ENCODE measurements at places on chromosomes 5 and 9.

- DNase-seq = no peak
These were observed 28.3 kb upstream of the SPIN1 start for GRCh38 chr9:88359974-88360373.

DNA sequence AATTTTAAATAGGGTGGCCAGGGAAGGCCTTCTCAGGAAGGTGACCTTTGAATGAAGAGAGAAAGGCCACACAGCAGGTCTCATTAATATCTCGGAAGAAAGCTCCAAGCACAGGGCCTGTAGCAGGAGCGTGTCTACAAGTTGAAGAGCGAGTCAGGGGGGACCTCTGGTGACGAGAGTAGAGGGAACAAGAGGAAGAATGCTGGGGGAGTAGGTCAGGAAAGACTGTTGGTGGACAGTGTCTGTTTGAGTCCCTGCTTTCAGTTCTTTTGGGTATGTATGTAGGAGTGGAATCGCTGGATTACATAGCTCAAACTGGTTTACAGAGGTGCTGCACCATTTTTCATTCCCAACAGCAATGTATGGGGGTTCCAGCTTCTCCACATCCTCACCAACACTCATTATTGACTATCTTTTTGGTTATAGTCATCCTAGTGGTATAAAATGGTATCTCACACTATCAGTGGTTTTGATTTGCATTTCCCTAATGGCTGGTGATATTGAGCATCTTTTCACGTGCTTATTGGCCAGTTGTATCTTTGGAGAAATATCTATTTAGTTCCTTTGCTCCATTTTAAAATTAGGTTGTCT, 55.8 kb downstream of the NUP214 start:
- DNase-seq = no peak

DNA sequence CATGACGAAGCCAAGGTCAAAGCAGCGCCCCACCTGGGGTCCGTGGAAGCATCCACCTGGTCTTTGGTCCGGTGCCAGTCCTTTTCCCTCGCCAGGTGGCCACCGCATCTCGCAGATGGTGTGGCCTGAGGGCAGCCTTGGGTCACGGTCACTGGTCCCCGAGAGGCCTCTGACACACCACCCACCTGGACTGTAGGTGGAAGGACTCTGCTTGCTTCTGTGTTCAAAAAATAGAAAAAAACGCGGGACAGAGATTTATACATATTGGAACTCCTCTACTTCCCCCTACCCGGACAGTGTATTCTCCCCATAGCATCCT, 466 bp upstream of the TTC39B start:
- no peak for DNase-seq

DNA sequence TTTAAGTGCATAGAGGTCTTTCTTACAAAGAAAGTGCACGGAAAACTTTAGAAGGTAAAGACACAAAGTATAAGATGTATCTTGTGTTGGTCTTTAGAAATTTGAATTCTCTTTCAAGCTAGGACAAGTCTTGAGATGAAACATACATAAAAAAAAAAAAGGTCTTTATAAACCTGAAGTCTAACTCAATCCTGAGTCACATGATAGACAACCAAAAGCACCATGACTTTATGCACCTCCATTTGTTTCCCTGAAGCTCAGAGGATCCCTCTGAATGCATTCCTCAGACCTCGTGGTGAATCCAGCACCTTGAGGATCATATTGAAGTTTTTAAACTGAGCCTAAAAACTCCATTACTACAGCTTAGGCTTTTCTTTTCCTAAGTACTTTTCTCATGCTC, 91.8 kb downstream of the RAB3C start:
- DNase-seq = no peak

- no peak for DNase-seq
These were observed 24.8 kb upstream of the RLN1 start for GRCh38 chr9:5364294-5365024.

DNA sequence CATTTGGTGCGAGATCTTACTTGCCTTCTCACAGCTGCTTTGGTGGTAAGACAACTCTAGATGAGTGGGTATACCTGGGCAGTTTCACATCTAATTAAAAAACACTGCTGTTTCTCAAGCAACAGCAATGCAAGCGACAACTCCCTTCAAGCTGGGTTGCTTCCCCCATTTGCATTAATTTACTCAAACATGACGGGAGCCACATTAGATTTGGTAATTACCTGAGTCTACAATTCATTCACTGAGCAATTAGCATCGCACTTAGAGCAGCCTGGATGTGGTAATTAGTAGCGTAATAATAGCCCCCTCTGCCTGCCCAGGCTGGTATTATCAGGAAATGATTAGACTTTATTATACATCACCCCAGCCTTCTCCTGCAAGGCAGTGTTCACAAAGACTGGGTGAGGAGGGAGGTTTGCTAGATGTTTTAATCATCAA, 73.4 kb downstream of the FBXO38 start:
- DNase-seq = no peak

DNA sequence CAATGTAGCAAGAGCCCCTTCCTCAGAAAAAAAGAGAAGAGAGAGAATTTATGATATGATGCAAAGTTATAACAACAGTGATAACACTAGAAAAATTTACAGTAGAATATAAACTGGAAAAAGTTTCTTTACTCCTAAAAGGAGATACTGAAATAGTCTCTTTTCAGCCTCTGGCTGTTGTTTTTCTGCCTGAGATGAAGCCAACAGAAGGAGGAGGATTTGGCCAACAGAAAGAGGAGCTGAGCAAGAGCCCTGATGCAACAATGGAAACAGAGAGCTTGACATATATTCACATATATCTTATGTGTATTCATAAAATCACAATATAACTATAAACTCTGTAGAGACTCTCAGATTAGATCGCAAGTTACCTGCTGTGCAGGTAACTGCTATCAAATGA, 109.1 kb downstream of the INIP start:
- no peak for DNase-seq

- no peak for DNase-seq
These were observed 32.7 kb upstream of the GABRP start for GRCh38 chr5:170750791-170751190.

DNA sequence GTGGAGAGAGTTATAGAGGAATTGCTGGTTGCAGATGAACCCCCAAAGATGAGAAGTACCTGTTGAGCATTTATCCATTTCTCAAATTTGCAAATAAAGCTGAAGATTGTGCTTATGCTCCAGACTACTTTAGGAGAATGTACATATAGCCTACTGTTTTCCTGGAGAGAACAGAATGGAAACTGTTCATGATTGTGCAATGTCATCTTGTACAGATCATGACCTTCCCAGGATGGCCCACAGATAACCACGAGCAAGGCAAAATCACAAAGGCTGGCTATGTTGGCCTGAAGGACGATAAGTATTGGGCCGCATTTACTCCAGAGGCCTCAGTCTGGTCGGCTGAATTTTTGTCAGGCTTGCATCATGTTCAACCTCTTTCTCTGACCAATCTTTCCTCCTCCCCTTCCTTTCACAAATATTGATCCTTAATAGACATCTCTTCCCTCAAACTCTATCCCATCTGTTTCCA, 28.5 kb upstream of the RICTOR start:
- no peak for DNase-seq

- no peak for DNase-seq
These were observed 104.9 kb upstream of the RUSC2 start for GRCh38 chr9:35385042-35385441.

- no peak for DNase-seq
These were observed 73.0 kb downstream of the KCNIP1 start for GRCh38 chr5:170576602-170577535.

- DNase-seq = no peak
These were observed 866.0 kb downstream of the PTPRD start for GRCh38 chr9:9746826-9747225.

DNA sequence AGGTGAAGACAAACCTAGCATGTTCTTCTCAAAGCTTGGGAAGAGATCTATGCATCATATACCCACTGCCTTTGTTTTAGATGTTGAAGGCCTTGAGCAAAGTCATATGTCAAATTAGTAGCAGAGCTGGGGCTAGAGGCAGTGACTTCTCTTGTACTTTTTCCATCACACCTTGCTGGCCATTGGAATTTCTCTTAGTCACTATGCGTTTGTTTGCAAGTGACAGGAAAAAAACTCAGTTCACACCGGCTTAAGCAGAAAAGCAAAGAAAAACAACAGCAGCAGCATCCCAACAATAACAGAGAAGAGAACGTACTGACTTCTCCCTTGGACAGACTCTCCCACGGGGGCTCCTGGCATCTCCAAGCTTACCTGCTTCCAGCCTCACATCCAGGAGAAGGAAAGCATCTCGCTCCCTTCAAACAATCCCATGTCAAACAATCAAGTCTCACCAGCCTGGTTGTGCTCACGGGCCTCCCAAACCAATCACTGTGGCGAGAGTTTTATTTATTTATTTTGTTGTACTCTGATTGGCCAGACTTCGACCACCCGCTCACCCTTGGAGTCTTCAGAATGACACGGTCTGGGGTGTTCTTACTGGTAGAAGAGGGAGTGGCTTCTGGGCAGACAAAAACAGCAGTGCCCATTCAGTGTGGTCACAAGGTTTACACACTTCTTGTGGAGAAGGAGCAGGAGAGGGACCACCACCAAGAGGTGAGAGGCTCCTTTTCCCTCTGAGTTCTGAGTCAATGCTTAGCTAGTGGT, 83.8 kb upstream of the STC2 start:
- no peak for DNase-seq

- DNase-seq = no peak
These were observed 200.4 kb downstream of the ARRDC3 start for GRCh38 chr5:91182763-91183162.
